ENCODE measurements at places on chromosomes 1 and 21.

DNA sequence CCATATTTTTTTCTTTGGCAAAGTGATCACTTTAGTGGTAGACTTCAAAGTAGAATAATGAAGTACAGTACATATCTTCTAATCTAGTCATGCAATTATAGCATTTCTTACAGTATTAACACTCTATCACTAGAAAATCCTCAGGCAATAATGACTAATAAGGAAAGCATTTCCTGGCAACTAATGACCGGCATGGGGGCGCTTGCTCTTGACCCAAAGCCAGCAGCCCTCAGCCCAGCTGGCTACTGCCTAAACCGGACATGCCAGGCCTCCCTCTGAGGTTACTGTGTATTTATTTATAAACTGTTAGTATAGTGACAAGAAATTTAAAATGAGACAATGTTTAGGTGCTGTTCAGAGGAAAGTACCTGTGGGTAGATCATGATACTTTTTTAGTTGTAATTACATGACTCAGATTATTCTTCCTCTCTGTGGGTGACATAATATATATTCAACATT, 633.8 kb downstream of the PTPRC start:
- DNase-seq, result no peak

DNA sequence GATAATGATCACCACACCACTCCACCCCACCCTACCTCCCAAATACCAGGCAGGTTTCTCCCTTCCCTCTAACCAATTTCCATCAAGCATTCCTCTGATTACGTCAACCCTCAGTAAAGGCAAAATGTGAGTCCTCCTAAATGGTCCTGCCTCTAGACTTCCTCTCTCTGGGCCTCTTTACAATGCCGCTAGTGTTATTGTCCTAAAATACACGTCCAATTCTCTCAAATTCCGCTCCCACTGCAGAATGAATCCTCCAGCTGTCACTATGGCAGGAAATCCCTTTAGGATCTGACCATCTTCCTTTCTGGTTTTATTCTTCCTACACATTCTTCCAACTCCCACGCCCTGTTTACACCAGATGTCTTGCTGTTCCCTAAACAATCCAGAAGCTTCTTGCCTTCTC, 68.7 kb downstream of the DEGS1 start:
- no peak for DNase-seq

GRCh38 chr1:53659436-53659835, 79.5 kb downstream of the GLIS1 start:
- no peak for DNase-seq

DNA sequence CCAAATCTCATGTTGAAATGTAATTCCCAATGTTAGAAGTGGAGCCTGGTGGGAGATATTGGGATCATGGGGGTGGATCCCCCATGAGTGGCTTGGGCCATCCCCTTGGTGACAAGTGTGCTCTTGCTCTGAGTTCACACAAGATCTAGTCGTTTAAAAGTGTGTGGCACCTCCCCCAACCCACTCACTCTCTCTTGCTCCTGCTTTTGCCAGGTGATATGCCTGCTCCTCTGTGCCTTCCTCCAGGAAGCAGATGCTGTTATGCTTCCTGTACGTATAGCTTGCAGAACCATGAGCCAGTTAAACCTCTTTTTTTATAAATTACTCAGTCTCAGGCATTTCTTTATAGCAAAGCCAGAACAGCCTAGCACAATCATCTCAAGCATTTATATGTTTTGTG, 23.0 kb upstream of the HSPA13 start:
- no peak for DNase-seq

- no peak for DNase-seq
These were observed 8.5 kb downstream of the SCYL3 start for GRCh38 chr1:169885207-169885606.

DNA sequence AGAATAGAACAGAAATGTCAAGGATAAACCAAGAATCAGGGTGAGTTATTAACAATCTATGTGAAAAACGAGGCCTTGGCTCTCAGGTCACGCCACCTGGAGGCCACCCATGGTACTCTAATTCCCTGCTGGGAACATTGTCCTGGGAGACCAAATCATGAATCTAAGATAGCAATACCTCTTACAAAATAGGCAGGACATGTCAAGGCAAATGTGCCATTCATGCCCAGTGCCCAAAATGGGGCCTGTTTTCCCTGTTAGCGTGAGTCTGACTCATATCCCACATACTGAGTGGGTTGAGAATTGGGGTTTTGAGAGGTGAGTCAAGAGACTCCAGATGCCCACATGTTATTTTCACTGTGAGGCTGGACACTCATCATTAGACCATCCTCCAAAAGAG, 380.8 kb downstream of the HHIPL2 start:
- no peak for DNase-seq

DNA sequence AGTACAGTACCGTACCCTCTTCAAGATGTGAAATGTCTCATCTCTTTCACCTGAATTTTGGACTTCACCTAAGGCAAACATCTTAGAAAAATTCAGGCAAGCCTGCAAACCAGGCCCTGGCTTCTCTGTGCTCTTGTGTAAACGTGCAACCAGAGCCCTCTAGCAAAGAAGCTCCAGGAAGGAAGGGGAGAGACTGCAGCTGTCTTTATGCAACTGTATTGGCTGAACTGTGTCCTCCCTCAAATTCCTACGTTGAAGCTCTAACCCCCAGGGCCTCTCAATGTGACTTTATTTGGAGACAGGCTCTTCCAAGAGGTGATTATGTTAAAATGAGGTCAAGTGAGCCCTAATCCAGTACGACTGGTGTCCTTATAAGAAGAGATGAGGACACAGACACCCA, 60.3 kb downstream of the SLC45A1 start:
- no peak for DNase-seq

DNA sequence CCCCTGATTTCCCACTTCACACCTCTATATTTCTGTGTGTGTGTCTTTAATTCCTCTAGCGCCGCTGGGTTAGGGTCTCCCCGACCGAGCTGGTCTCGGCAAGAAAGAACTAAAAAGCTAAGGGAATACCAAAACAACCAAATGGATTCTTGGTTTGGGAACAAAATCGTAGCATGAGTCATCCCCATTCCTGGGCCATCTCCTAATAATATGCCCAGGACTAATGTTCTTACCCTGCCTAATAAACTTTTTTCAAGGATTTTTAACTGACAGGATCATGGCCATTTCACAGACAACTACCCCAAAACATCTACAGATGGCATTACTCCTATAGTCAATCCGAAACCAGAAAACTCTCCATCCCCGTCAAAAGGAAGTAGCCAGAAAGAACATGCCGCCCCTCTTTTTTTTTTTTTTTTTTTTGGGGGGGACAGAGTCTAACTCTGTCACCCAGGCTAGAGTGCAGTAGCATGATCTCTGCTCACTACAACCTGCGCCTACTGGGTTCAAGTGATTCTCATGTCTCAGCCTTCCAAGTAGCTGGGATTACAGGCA, 4.1 kb upstream of the HPDL start:
- no peak for DNase-seq

- DNase-seq, result no peak
These were observed 18.4 kb downstream of the HIPK1 start for GRCh38 chr1:113947388-113948107.

DNA sequence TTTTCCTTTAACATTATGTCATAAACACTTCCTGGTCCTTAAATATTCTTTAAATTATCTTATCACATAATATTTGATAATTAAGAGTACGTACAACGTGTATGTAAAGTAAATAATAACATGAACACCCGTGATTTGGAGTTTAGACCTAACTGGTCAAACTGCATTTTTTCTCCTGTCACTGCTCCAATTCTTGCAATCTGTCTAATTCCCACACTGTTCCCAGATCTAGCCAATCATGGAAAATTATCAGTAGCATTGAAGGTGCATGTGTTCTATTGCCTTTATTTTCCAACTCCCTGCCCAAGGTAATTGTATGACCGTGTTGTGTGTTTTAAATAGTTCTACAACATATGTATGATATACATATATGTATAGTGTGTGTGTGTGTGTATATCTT, 2.1 kb upstream of the PM20D1 start:
- no peak for DNase-seq

- DNase-seq, result no peak
These were observed 5.4 kb downstream of the CITED4 start for GRCh38 chr1:40856656-40857302.

DNA sequence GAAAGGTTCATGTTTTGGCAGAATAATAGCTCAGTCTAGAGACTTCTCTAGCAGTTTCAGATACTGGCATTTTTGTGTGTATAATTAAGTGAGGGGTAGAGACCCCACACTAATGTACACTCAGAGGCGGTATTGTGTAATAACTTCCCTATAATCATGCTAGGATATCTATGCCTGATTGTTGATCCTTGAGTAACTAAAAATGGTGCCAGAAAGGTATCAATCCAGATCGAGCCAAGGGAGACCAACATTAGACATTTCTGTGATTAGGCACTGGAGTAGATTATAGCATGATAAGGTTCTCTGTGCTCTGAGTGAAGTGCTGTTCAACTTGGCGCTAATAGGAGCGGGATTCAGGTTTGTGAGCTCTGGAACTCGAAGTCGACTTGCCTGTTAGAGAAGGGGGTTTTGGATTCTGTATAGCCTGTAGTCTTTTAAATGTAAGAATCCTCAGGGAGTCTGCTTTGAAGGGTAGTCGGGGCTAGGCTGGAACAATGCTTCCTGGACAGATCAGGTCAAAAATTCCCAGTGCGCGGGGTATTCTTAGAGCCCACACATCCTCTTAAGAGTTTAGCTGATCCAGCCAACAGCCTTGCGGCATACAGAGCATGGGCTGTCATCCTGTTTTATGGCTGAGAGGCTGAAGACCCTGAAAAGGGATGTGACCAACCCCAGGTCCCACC, 24.2 kb downstream of the MAN1C1 start:
- DNase-seq, result no peak

DNA sequence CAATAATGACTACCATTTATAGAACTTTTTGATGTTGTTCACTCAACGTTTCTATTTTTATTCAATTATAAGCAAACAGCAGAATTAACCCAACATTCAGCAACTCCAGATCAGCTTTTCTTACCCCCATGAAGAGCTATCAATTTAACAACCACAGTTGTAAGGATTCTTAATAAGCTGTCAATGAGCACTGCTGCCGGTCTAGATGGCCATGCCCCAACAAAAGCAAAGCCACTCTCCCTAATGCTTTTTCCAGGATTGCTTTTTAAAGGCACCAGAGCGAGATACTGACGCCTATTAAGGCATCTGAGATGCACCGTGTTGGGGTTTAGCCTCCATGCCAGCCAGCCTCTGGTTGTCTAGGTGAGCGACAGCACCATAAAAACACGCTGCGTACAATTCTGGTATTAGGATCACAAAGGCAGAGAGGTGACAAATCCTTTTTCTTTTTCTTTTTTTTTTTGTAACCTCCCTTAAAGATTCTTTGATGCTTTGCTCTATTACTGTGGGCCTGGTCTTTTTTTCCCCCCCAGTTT, 39.5 kb downstream of the PTPRC start:
- no peak for DNase-seq

GRCh38 chr1:31099293-31100032, 33.9 kb upstream of the PUM1 start:
- DNase-seq, result no peak

- no peak for DNase-seq
These were observed 330.7 kb downstream of the SMYD3 start for GRCh38 chr1:246176126-246177024.

GRCh38 chr21:42302076-42302650, 13.0 kb downstream of the TFF3 start:
- DNase-seq, result no peak

- DNase-seq, result no peak
These were observed 12.4 kb downstream of the RUNX1 start for GRCh38 chr21:35036465-35037383.

- DNase-seq, result peak; percentile 1
These were observed 262.4 kb downstream of the ST6GALNAC3 start for GRCh38 chr1:76336931-76337371.

- DNase-seq, result no peak
These were observed 268.7 kb downstream of the PTGER3 start for GRCh38 chr1:70778934-70779333.

DNA sequence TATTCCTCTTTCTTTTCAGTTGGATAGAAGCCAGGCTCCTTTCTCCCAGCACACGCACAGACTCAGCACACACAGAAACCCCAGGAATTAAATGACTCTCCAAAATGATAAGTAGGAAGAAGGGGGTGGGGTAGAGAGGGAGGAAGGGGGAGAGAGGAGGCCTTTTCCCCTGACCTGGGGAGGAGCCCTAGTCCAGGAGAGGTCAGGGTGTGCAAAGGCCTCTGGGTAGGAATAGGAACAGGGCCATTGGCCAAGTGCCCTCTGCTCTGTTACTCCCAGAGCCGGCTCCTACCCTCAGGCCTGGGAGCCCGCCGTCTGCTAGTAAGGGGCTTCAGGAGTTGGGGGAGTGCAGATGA, 35.6 kb upstream of the PUM1 start:
- DNase-seq, result peak; percentile 53

DNA sequence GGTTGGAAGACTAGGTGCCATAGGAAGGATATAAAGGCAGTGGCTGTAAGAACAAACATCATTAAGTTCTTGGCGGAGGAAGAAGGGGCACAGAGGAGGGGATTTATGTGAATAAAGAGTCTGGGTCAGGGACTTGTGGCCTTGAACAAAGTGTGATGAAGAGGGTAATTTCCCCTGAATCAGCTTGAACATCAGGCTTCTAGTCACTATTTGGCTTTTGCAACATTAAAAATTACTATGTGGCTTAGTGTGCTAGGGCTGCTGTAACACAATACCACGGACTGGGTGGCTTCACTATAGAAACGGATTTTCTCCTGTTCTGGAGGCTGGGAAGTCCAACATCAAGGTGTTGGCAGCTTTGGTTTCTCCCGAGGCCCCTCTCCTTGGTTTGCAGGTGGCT, 70.5 kb upstream of the CNIH3 start:
- no peak for DNase-seq

GRCh38 chr1:164806531-164806930, 247.5 kb downstream of the PBX1 start:
- no peak for DNase-seq

DNA sequence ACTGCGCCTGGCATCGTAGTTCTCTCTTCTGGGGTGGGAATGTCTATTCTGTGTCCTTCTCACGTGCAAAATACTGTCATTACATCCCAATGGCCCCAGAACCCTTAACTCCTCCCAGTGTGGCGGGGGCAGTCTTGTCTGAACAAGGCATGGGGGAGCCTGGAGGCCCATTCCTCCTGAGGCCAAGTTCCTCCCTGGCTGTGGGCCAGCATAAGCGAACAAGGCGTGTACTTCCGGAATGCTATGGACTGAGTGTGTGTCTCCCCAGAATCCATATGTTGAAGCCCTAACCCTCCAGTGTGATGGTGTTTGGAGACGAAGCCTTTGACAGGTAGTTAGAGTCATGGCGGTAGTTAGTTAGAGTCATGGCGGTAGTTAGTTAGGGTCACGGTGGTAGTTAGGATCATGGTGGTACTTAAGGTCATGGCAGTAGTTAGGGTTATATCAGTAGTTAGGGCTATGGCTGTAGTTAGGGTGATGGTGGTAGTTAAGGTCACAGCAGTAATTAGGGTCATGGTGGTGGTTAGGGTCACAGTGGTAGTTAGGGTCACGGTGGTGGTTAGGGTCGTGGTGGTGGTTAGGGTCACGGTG, 71.0 kb downstream of the PRKCZ start:
- DNase-seq, result no peak

DNA sequence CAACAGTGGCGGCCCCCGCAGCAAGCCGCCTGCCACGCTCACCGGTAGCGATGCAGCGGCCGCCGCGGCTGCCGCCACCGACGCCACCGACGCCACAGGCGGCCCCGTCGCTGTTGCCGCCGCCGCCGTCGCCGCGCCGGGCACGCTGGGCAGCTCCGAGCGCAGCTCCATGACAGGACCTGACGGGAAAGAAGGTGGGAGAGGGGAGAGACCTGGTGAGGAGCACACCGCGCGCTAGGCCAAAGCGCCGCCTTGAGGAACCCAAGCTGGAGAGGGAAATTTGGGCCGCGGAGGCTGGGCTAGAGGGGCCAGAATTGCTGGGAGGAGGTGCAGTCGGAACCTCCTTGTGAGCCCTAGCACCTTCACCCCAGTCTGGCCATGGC, 1.9 kb downstream of the DMRTA2 start:
- no peak for DNase-seq
